ENCODE measurements at places on chromosomes 16 and 17. TPM values are rescaled to one million over a fixed set of nuclear protein-coding genes. Genes with fewer than 3 reads are reported as not detected.
A peak's percentile ranks its signal among the peaks of the same experiment; 100 is the strongest.

Gene ITGA2B
- total RNA-seq = 1.4 TPM

Gene ITGB4
- total RNA-seq = 0.46 TPM

DNA sequence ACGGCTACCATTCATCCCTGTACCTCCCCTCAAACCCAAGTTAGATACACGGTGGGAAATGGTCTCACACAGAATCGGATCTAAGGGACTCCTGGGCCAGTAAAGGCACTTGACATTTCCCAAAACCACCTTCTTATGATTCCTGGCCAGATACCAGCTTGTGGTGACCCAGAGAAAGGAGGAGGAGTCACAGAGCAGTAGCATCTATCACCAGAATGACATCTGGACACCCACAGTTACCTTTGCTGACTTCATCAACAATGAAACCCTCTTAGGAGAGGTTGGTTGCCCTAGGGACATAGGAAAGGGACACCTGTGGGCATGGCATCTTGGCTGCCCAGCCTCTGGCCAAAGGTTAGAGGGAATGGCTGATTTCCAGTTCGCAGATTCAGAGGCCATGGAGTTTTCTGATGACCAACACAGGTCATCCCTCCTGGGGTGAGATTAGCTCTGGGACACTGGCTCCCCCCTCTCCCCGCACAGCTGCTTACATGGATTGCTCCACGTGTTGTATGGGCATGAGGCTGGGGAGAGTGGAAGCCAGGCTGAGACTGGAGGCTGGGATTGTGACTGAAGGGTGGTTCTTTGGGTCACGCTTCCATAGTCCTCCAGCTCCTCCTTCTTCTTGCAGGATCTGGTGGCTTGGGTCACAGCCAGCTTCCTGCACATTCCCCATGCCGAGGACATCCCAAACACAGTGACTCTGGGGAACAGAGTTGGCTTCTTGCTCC is 1.4 kb upstream of the AOC3 start:
- no peak for ATAC-seq

DNA sequence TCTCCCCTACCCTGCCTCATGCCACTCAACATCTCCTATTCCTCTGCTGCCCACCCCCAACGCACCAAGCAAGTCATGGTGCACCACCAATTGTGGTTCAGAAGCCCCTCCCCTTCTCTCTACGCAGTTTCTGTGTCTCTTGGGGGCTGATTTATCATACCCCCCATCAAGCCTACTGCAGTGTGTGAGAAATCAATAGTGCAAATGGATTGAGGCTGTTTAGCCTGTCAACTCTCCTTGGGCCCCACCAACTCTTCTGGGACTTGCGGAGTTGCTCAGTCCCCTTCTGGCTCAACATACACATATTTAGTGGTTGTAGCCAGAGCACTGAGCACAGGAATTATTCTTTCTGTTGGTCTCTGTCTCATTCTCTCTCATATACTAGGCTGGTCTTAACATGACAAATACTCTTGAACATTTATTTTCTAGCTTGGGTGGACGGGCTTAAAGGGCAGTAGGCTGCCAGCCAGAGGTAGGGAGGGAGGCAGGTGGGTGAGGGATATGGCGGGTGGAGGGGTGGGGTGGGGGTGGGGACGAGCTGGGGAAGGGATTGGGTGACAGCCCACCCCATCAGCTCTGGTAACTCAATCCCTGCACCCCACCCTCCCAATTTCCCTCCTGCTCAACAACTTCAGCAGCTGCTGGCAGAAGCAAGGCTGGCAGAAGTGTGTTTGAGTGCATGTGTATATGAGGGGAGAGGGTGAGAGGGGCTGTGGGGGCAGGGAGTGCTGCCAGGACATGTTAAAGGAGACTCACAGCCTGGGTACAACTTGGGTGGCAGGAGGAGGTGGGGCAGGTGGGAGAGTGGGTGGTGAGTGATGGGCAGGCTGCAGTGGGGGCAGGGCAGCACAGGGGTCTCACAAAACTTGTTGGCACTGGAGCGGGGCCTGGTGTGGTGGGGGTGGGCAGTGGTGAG is 4.9 kb downstream of the RARA start:
- peak; percentile 18 for ATAC-seq

- no peak for ATAC-seq
These were observed 31.6 kb downstream of the VWA3A start for GRCh38 chr16:22123759-22124490.

GRCh38 chr17:64998436-64999190 is 57.9 kb downstream of the GNA13 start:
- no peak for ATAC-seq

Data from motor neuron (in vitro differentiated cells).